Activated T-cell treated with anti-CD3 and anti-CD28 coated beads, Interleukin-2, amount 50 U/mL, for 4 hours (primary cell): ENCODE measurements at places on chromosomes 4 and X. TPM values are rescaled to one million over a fixed set of nuclear protein-coding genes. Genes with fewer than 3 reads are reported as not detected.

- no peak for DNase-seq
Observed at GRCh38 chrX:45524296-45524695, 323.6 kb upstream of the DIPK2B start.

The EREG gene
- total RNA-seq, result 0.54 TPM

GRCh38 chr4:13627178-13627605 is 333 bp downstream of the BOD1L1 start:
- no peak for DNase-seq

DNA sequence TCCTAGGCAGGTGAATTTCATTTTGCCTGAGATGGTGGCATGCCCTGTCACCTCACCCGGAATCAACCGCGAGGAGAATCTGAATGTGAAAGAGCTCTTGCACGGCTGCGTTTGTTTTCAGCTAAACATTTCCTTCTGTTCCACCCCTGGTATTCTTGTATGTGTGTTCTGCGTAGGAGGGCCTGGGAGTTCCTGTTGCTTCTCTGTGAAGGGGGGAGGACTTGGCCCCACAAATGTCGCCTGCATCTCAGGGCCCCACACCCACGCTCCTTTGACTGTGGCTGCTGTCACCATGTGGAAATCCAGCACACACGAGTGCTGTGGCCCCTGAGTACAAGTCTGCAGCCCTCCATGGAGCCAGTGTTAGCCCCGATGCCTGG is 45.8 kb upstream of the CLCN4 start:
- peak; percentile 58 for DNase-seq

DNA sequence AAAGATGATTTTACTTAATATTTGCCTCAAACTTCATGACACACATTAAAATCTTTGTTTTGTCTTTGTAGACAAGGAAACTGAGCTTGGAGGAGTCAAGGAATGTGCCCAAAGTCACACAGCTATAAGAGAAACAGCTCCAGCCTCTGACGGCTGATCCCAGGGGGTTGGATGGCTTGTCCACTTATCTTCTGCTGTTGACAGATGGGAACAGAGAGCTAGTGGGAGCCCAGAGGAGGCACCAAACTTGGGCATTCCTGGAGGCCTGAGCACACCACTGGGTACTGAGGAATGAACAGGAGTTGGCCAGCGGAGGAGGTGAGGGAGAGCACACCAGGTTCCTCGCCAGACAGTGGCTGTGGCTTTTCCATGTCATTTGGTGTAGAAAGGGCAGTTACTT is 56.4 kb upstream of the GPR78 start:
- no peak for DNase-seq

DNA sequence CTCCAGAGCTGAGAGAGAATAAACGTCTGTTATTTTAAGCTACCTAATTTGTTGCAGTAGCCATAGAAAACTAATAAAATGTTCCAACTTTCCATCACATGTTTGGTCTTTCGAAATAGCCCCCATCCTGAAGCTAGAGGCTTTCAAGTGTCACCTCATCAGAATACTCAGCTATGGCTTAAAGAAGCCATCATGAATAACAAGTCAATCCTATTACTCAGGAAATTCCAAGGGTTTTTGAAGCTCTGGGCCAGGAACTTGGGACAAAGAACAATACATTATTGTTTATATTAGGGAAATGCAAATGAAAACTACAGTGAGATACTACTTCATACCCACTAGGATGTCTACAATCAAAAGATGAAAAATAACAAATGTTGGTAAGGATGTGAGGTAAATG is 42.2 kb downstream of the TBCK start:
- DNase-seq, result no peak

DNA sequence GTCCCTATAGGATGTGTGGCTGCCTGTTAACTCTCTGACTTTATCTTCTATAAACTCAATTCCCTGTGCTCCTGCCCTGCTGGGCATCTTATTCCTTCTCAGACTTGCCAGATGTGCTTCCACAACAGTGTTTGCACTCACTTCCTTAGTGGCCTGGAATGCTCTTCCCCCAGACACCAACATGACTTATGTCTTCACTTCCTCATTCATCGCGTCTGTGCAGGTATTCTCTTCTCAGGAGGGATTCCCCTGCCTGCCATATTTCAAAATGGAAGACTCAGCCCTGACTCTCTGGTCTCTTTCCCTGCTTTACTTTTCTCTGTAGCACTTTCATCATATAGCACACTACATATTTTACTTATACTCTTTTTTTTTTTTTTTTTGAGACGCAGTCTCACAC is 344.0 kb downstream of the CENPC start:
- DNase-seq, result no peak

The CACNA1F gene
- 0.13 TPM for total RNA-seq

- no peak for DNase-seq
Observed at GRCh38 chr4:154958121-154958520, 177.0 kb downstream of the RBM46 start.

The QRFPR gene
- total RNA-seq, result not detected

- no peak for DNase-seq
Observed at GRCh38 chr4:169398316-169398715, 127.6 kb upstream of the SH3RF1 start.

- DNase-seq, result no peak
Observed at GRCh38 chr4:147194604-147195003, 248.9 kb upstream of the TTC29 start.
